ENCODE measurements at places on chromosomes 3 and 15. TPM values are rescaled to one million over a fixed set of nuclear protein-coding genes. Genes with fewer than 3 reads are reported as not detected.

The SV2B gene
- total RNA-seq: under 0.01 TPM

The C3orf18 gene
- 16.0 TPM for total RNA-seq

The GOLGA6L10 gene
- 0.28 TPM for total RNA-seq

The EXD1 gene
- not detected for total RNA-seq

The SNX22 gene
- 0.18 TPM for total RNA-seq

The CLDN18 gene
- total RNA-seq: not detected

Data from smooth muscle cell of bladder (primary cell).